BJ (cell line): ENCODE measurements at places on chromosomes 2 and 18.

DNA sequence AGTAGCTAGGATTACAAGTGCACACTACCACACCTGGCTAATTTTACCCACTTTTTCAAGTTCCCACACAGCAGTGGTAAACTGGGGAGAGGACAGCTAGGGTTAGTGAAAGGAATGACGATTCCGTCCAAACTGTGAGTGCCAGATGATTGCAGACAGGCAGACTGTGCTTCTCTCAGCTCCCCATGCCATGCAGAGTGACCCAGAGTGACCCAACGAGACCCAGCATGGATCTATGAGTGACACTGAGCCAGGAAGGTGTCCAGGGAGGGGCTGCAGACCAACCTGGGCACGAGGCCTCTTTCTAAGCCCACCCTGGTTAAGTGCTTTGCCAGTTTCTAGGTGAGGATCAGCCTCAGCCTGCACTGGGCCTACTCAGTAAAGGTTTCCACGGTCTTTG, 7.7 kb upstream of the KLF11 start:
- no peak for DNase-seq

GRCh38 chr2:100381240-100381639, 36.2 kb downstream of the CHST10 start:
- DNase-seq: peak; percentile 16

DNA sequence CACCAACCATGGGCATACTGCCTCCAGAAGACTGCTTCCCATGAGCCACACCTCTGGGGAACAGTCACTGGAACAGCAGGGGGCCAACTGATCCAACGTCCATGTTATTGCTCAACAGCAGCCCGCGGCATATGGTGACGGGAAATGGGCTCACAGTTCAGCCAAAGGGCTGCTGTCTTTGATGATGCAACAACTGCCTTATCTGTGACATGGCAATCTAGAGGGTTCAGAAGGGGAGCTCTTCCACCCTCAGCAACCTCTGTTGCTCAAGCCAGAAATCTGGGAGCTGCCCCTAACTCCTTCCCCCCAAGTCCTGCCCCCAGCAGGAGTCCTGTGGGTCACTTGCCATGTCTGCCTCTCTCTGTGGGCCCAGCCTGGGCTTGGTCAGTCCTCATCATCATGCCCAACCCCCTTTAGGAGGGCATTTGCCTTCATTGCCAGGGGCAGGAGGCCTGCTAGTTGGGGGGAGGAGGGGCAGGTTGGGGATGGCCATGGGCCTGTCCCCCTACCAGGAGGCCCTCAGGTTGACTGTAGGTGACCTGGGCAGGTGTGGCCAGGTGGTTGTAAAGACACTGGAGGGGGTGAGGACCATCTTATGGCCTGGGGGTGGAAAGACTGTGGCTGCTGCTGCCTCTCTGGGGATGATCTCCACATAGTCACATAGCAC, 212.9 kb downstream of the CYP26B1 start:
- DNase-seq: no peak

GRCh38 chr2:40325116-40325515, 126.8 kb downstream of the SLC8A1 start:
- DNase-seq: no peak

- no peak for DNase-seq
Observed at GRCh38 chr2:228516019-228516418, 334.5 kb upstream of the SPHKAP start.
